ENCODE measurements at places on chromosomes 11 and 22. TPM values are rescaled to one million over a fixed set of nuclear protein-coding genes. Genes with fewer than 3 reads are reported as not detected.

- no peak for DNase-seq
These were observed 9.6 kb downstream of the FAM118A start for GRCh38 chr22:45319324-45319685.

The KCNJ5 gene
- 1.6 TPM for total RNA-seq

- no peak for DNase-seq
These were observed 18.0 kb downstream of the TMEM258 start for GRCh38 chr11:61774411-61774810.

The MS4A4A gene
- 4.4 TPM for total RNA-seq

The MPZL3 gene
- 1.6 TPM for total RNA-seq

DNA sequence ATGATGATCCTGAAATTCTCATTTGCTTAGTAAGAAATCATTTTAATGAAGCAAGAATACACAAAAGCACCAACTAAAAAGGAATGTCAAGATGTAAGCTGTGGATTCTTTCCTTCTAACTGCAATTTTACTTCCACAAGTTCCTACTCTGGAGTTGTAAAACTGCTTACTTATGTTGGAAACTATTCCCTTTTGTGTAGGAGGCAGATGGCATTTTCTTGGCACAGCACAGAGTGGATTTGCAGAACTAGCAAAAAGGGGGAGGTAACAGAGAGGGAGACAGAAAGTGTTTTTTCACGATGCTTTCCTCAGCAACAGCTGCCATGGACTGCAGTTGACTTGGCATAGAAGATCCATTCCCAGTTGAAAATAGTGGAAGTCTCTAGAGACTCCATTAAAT lies 1112.0 kb upstream of the RAG2 start:
- DNase-seq: no peak

- DNase-seq: no peak
These were observed 7.6 kb downstream of the VPS37C start for GRCh38 chr11:61153593-61154095.

The ELFN2 gene
- 14.7 TPM for total RNA-seq

DNA sequence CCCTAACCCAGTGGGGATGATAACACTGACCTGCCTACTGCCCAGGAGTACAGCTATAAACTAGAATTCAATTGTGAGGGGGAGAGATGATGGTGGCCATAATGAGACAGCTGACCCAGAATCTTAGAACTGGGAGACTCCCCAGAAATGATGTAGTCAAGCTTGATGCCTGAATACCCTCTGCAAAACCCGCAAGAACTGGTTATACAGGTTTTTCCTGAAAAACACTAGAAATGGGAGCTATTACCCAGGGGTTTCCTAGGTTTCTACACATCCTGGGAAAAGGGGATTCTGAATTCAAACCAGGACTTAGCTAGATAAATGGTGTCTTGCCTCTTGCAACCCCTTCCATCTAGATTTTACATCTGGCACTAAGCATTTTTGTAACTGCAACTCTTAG lies 113.8 kb upstream of the NARS2 start:
- no peak for DNase-seq

GRCh38 chr11:117627259-117627658 lies 169.8 kb downstream of the DSCAML1 start:
- DNase-seq: no peak

The TRIM66 gene
- total RNA-seq: 0.62 TPM

DNA sequence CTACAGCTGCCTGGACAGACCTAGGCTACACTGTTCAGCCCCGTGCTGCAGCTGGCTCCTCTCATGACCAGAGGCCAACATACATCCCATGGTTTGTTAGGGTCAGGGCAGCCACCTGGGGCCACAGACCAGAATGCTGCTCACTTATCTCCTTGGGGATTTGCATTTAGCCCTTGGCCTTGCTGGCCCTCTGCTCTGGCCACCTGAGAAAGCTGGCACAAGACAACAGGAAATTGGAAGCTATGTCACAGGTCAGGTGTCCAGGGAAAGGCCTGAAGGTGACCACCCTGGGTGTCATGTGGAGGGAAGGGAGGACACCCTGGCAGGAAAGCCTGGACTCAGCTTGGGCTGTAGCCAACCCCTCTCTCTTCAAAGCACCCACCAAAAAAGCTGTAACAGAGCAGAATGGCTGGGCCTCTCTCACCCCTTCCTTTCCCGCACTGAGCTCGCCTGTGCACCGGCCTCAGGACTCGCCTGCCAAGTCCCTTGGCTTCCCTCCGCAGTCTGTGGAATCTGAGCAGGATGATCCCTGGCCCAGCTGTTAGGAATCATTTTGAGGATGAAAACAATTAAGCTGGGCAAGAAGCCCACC lies 86.3 kb downstream of the SNX19 start:
- no peak for DNase-seq

GRCh38 chr11:107696140-107696539 lies 15.7 kb downstream of the SLN start:
- DNase-seq: no peak

GRCh38 chr11:132564091-132564885 lies 968.0 kb downstream of the OPCML start:
- no peak for DNase-seq

DNA sequence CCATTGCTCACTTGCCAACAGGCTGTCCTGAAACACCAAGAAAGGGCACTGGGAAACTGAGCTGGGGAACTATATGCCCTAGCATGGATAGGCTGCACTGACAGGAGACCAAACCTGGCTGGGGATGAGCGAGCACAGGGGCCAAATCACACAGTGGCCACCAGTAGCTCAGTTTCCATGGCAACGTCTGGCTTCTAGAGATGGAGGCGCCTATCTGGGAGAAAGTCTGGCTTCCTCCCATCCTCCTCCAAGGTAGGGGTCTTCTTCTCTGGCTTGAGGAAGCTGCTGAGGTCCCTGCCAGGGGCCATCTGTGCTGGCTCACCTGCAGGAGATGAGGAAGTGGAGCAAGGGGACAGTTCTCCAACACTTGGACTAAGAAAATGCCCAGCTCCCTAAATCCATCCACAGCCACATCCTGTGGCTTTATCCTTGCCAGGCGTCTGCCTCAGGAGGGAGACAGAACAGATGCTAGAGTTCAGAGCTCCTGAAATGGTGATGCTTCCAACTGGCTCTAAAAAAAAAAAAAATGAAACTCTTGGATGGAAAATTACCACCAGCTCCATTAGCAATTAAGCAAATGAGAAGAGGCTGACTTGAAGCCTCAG lies 48.3 kb downstream of the SYT13 start:
- DNase-seq: peak; percentile 32

The SEC14L3 gene
- total RNA-seq: not detected

- no peak for DNase-seq
These were observed 9.6 kb upstream of the LMO1 start for GRCh38 chr11:8273287-8273686.

The DSCAML1 gene
- total RNA-seq: 7.6 TPM

GRCh38 chr22:41542224-41542623 lies 2.0 kb downstream of the POLR3H start:
- no peak for DNase-seq

DNA sequence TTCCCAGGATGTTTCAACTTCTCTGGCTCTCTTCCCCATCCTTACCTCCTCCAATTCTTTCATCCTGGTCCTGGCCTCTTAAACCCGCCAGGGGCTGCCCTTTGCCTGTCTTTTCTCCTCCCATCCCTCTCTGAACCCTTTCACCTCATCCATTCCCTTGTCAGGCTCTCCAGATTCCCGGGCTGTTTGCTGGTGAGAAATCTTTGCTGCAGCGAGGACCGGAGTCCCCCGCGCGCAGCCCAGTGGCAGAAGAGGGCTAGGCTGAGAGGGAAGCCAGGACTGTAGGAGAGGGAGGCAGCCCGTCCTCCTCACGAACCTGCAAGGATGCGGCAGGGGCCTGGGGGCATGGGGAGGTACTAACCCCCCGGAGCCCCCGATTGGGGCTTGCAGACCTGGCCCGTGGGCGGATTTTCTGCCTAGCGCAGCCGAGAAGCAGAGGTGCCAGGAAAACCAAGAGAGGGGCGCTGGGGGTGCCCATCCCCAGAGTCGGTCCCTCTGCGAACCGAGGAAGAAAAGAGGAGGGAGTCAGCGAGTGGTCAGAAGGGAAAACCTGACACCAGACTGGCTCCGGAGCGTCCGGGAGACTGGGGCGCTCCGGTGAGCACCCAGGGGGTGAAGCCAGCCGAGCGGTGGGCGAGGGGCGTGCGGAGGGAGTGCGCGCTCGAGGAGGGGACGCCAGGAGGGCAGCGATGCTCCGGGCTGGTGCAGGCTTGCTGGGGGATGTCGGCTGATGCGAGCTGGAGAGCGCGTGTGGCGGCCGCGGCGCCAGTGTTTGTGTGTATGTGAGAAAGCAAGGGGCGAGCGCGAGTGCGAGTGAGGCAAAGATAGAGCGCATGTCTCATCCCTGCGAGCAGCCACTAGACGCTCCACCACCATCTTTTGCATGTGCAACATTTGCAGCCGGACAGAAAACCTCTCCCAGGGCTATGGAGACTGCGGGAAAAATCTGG lies at the start of gene GRIA4:
TSS of gene GRIA4 (plus strand) at position 242 of the 950 bp plus-strand sequence. CDS start 925 bp downstream, outside the sequence.
- DNase-seq: peak; percentile 80

DNA sequence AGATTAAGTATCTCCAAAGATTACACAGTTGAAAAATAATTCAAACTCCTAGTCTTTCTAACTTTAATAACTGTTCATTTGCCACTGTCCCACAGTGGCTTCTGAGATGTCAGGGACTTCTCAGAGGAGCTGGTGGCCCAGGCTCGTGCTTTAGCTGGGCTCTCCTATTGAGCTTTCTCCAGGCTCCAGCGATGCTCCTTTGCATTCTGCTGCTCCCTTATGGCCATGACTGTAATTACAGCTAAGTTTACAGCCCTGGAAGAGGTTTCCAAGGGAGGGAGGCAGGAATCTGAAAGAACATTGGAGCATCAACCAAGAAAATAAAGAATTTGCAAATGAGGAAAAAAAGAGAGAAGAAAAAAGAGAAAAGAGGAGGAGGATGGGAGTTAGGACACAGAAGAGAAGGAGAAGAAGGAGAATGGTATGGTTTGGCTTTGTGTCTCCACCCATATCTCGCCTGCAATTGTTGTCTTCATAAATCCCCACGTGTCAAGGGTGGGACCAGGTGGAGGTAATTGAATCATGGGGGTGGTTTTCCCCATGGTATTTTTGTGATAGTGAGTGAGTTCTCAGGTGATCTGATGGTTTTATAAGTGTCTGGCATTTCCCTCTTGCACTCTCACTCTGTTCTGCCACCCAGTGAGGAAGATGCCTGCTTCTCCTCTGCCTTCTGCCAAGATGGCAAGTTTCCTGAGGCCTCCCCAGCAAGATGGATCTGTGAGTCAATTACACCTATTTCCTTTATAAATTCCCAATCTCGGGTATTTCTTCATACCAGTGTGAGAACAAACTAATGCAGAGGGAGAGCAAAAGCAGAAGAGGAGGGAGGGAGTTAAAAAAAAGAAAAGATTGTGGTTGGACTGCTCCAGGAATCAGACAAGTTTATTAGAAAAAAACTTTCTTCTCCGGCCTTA lies 857.0 kb downstream of the KCNA4 start:
- no peak for DNase-seq

Measured in occipital lobe (tissue), 3 donors.